Kidney (tissue), 22 donors: ENCODE measurements at places on chromosomes 13 and 19.

DNA sequence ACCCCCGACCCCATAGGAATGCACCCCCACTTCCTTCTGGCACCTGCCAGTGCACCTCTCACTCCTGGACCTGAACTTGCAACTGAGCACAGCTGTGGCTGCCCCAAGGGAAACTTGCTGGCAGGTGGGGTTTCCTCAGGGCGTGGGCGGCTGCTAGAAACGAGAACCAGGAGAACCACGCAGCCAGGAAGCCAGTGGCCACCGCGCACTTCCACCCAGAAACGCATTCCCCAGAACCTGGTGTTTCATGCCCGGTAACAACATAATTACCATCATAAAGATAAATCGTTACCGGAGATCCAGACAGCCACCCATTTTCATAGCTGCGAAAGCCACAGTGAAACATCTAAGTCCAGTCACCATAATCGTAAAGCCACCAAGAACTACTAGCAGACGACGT, 75.2 kb upstream of the C13orf46 start:
- H3K4me1 ChIP-seq: no peaks in the 10 kb centered on the region
- no peaks in the 10 kb centered on the region for H3K27me3 ChIP-seq
- DNase-seq: no peak
- H3K27ac ChIP-seq: no peak overlapping the region
- no peak overlapping the region for H3K4me3 ChIP-seq

- H3K4me3 ChIP-seq: peak overlapping the region; percentile 89
- H3K36me3 ChIP-seq: no peaks in the 10 kb centered on the region
- H3K27ac ChIP-seq: no peak overlapping the region
- no peaks in the 10 kb centered on the region for H3K27me3 ChIP-seq
- no peak for DNase-seq
These were observed 513 bp upstream of the ZNF317 start for GRCh38 chr19:9139609-9140158.

- no peak for DNase-seq
- H3K4me3 ChIP-seq: no peak overlapping the region
- no peak overlapping the region for H3K27ac ChIP-seq
- H3K4me1 ChIP-seq: no peaks in the 10 kb centered on the region
- H3K27me3 ChIP-seq: no peaks in the 10 kb centered on the region
- H3K36me3 ChIP-seq: no peaks in the 10 kb centered on the region
These were observed 15.9 kb downstream of the LHFPL6 start for GRCh38 chr13:39586958-39587605.

GRCh38 chr13:41019011-41019487, at the start of gene ELF1:
Gene ELF1 (minus strand): TSS chr13:41019316. CDS start chr13:40982054, 37,262 bp downstream.
- peak within 1 kb of the TSS; percentile 55 for H3K4me3 ChIP-seq
- peaks cover 6% of the 10 kb centered on the region for H3K4me1 ChIP-seq
- no peaks in the 10 kb centered on the region for H3K36me3 ChIP-seq
- DNase-seq: no peak
- peak within 1 kb of the TSS; percentile 85 for H3K27ac ChIP-seq
- no peaks in the 10 kb centered on the region for H3K27me3 ChIP-seq

DNA sequence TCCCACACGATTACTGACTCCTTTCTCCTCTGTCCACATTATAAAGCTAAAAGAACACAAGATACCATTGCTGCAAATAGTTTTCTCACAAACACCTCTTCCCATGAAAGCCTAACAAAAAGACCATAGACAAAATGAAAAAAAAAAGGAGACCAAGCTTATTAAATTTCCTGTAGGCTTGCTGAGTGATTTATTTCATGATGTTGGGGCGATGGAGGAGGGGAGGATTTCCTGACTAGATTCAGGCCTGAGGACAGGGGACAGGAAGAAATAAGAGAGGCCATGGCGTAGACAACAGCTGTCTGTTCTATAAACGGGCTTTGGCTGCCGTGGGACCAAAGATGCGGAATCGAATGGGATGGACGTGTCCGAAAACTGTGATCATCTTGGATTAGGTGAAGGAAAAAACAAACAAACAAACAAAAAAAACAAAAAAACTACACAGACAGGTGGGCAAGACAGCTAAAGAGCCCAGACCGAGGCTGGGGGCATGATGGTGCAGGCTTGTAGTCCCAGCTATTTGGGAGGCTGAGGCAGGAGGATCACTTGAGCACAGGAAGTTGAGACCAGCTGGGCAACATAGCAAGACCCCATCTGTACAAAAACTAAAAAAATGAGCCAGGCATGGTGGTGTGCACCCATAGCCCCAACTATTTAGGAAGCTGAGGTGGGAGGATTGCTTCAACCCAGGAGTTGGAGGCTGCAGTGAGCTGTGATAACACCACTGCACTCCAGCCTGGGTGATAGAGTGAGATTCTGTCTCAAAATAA, 5.3 kb downstream of the TMPRSS9 start:
- no peak overlapping the region for H3K4me3 ChIP-seq
- H3K4me1 ChIP-seq: peaks cover 4% of the 10 kb centered on the region
- H3K27ac ChIP-seq: no peak overlapping the region
- H3K36me3 ChIP-seq: no peaks in the 10 kb centered on the region

DNA sequence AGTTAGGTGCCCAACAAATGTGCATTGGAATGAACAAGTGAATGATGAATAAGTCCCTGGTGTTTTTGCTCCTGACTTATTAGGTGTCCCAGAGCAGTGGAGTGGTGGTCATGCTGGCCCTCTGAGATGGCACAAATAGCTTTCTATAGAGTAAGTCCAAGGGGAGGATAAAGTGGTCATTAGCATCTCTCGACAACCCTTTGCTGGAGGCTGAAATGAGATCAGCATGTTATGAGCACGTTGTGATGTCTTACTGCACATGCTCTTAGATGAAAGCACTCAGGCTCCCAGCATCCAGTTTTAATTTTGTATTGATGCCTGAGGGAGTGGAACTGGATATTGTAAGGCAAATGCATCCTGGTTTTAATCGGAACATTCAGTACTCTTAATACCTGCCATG, 326.2 kb downstream of the RFC3 start:
- no peak overlapping the region for H3K27ac ChIP-seq
- H3K4me3 ChIP-seq: no peak overlapping the region

DNA sequence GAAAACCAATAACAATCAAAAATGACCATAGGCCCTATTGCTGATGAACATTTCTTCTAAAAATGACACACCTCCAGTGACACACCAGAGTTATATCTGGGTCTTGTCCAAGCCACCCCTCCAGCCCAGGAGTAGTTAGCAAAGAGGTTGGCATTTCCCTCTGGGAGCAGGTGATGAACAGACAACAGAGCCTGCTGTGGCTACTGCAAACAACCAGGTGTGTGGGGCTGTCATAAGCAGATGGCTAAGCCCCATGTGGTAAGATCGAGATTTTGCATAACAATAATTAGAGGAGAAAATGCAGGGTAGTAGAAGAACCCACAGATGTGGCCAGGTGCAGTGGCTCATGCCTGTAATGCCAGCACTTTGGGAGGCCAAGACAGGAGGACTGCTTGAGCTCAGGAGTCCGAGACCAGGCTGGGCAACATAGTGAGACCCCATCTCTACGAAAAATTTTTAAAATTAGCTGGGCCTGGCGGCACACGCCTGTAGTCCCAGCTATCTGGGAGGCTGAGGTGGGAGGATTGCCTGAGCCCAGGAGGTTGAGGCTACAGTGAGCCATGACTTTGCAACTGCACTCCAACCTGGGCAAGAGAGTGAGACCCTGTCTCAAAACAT, 5.0 kb downstream of the XRCC1 start:
- no peak for DNase-seq
- H3K4me1 ChIP-seq: peaks cover 6% of the 10 kb centered on the region
- H3K4me3 ChIP-seq: no peak overlapping the region
- H3K36me3 ChIP-seq: no peaks in the 10 kb centered on the region
- H3K27me3 ChIP-seq: no peaks in the 10 kb centered on the region

GRCh38 chr13:52786766-52787165, 47.1 kb upstream of the CNMD start:
- no peak overlapping the region for H3K4me3 ChIP-seq
- no peak overlapping the region for H3K27ac ChIP-seq
- H3K27me3 ChIP-seq: no peaks in the 10 kb centered on the region

GRCh38 chr13:106498571-106498970, 36.9 kb downstream of the EFNB2 start:
- H3K36me3 ChIP-seq: no peaks in the 10 kb centered on the region
- no peak overlapping the region for H3K4me3 ChIP-seq
- no peaks in the 10 kb centered on the region for H3K27me3 ChIP-seq
- no peak for DNase-seq

DNA sequence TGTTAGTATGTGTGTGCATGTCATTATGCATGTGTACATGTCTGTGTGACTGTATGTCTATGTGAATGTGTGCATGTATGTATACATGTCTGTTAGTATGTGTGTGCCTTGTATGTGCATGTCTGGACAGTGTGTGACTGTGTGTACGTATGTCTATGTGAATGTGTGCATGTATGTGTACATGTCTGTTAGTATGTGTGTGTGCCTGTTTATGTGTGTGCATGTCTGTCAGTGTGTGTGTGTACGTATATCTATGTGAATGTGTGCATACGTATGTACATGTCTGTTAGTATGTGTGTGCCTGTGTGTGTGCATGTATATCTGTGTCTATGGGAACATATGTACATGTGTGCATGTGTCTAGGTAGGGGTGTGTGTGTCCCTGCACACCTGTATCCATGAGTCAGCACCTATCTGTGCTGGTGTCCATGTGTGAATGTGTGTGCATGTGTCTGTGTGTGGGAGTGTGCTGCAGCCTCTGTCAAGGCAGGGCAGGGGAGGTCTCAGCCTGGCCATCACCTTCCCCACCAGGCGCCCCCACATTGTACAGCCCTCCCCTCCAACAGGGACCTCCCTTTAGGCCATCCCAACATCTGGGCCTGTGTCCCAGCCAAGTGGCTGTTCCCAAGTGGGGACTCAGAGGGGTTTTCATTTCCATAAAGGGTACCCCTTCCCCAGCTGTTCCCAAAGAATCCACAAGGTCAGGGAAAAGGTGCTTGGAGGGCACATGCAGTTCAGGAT, 4.4 kb downstream of the GAS6 start:
- peaks cover 2% of the 10 kb centered on the region for H3K36me3 ChIP-seq
- H3K4me3 ChIP-seq: no peak overlapping the region
- H3K27me3 ChIP-seq: peaks cover 1% of the 10 kb centered on the region
- H3K27ac ChIP-seq: no peak overlapping the region
- DNase-seq: peak; percentile 32

DNA sequence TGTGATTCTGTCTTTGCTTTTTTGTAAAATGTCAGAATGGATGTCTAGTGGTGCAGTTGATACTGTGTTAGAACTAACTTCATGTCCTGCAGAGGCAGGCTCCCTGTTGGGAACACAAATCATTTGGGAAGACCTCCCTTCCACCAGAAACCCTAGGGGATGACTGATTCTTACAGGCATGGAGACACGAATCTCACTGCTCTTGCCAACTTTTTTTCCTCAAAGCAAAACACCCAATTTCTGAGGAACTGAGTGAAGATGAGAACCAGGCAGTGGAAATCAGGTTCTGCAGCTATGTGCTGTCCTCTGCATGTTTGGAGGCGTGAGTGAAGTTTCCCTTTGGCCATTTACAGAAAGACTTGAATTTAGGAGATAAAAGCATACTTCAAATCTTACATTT, 87.5 kb upstream of the CSNK1A1L start:
- H3K4me3 ChIP-seq: no peak overlapping the region
- no peaks in the 10 kb centered on the region for H3K36me3 ChIP-seq
- no peak for DNase-seq
- no peak overlapping the region for H3K27ac ChIP-seq

GRCh38 chr19:30336290-30336689, 35.9 kb upstream of the ZNF536 start:
- H3K4me1 ChIP-seq: no peaks in the 10 kb centered on the region
- H3K27ac ChIP-seq: no peak overlapping the region
- no peak for DNase-seq
- no peak overlapping the region for H3K4me3 ChIP-seq

DNA sequence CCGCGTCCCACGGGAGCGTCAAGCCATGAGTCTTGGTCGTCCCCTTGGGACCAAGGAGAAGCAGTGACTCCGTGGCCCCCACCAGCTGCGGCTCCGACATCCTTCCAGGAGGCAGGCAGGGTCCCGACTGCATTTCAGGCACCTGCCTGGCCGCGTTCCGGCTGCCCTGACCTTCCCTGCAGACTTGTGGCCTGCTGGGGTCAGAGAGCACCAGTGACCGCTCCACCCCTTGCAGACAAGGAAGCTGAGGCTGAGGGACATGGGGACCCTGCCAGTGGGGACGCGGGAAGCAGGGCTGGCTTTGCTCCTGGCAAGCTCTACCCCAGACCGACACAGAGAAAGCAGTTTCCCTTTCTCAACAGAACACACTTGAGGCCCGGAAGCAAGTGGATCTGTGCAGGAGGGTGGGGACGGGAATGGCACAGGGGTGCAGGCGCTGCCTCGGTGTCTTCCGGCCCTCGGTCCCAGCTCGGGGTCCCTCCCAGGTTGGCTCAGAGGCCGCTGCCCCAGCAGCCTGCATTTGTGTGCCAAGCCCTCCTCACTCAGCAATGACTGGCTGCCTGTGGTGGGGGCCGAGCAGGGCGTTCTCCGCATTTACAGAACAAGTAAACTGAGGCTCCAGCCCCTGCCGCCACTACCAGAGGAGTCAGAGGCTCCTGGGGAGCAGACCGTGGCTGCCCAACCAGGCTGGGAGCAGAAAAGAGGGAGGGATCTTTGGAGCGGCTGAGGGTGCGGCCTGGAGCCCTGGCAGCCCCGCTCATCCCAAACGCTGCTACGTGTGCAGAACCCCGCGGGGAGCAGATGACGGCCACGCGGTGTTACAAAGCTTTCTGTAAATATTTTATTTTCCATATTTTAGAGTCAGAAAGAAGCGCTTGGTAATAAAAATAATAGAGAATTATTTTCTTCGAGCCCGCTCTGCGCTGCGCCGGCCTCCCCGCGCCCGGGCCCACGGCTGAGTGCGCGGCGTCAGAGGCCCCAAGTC, 43.9 kb downstream of the GAS6 start:
- H3K27me3 ChIP-seq: no peaks in the 10 kb centered on the region
- H3K27ac ChIP-seq: no peak overlapping the region
- DNase-seq: no peak
- no peak overlapping the region for H3K4me3 ChIP-seq
- no peaks in the 10 kb centered on the region for H3K4me1 ChIP-seq

GRCh38 chr13:73548449-73548848, 489.6 kb downstream of the KLF5 start:
- H3K27me3 ChIP-seq: no peaks in the 10 kb centered on the region
- no peaks in the 10 kb centered on the region for H3K36me3 ChIP-seq
- DNase-seq: no peak

- H3K27me3 ChIP-seq: peaks cover 4% of the 10 kb centered on the region
- DNase-seq: no peak
- H3K4me1 ChIP-seq: no peaks in the 10 kb centered on the region
- no peaks in the 10 kb centered on the region for H3K36me3 ChIP-seq
These were observed 9.0 kb upstream of the KCNN1 start for GRCh38 chr19:17957885-17958284.

DNA sequence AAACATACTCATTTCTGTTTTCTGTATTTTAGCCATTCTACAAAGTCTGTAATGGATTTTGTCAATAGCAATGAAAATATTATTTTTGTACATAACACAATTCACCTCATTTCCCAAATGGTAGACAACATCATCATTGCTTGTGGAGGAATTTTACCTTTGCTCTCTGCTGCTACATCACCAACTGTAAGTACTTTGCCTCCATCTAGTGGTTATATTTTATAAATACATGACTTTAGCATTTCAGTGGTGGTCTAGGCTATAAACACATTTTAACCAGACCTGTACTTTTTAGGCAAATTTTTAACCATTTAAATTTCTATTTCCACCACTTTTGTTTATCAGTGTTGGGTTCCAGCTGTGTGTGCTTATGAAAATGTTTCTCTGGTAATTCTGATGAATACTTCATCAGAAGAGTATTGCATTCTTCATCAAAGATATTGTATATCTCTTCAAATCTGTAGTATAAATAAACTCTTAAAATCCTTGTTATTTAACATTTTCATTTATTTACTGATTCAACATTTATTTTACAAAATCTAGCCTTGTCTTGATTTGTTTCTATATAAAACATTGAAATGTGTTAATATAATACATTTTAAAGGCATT, 222.4 kb downstream of the NBEA start:
- DNase-seq: no peak
- no peaks in the 10 kb centered on the region for H3K4me1 ChIP-seq
- H3K36me3 ChIP-seq: no peaks in the 10 kb centered on the region
- H3K4me3 ChIP-seq: no peak overlapping the region
- H3K27me3 ChIP-seq: no peaks in the 10 kb centered on the region
- H3K27ac ChIP-seq: no peak overlapping the region
